NCI-H510A (cell line): ENCODE measurements at places on chromosomes 1 and 21.

GRCh38 chr1:75641325-75641724 lies 30.4 kb upstream of the SLC44A5 start:
- DNase-seq: no peak

DNA sequence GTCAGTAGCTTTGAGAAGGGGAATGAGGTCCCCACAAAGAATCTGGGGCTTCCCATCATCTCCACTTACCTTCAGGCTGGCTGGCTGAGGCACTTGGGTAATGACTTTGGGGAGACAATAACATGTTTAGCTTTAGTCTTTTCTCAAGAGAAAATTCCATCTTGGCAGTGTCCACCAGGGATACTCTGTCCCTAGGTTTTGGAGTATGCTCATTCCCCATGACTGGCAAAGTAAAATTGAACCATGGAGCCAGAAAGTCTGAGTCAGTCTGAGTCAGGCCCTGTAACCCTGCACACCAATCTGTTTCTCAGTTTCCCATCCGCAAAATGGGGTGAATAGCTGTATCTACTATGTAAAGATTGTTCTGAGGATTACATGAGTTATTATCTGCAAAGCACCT lies 28.2 kb downstream of the RUNX1 start:
- no peak for DNase-seq

- DNase-seq: no peak
Measured at GRCh38 chr1:245475961-245476516, 321.3 kb downstream of the KIF26B start.

DNA sequence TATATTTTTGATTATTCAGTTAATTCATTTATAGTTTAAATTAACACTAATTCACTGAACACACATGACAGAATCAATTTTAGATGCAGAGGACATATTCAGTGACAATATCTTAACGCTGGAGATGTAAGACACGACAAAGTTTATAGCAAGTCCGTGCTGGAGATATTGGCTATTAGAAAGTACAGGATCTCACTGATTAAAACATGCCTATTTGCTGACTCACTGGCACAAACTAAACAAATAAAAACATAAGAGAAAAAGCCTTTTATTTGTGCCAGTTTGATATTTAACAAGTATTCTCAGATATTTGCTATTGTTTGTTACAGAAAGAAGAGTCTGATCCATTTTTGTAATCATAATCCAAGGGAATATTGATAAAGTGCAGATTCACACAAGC lies 1122.9 kb upstream of the B3GALT2 start:
- no peak for DNase-seq

- no peak for DNase-seq
Measured at GRCh38 chr21:38851101-38851500, 45.4 kb downstream of the ETS2 start.

- DNase-seq: no peak
Measured at GRCh38 chr1:37465593-37466517, 8.5 kb upstream of the ZC3H12A start.

DNA sequence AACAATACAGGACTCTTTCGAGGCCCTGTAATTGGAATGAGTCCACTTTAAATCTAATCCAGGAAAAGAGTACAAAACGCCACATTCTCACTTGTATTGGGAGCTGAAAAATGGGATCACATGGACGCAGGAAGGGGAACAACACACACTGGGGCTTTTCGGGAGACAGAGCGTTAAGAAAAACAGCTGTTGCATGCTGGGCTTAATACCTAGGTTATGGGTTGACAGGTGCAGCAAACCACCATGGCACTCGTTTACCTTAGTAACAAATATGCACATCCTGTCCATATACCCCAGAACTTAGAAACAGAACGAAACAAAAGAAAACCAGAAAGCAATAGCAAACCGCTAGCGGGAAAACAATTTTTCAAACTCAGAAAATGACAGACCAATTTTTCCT lies 1532.7 kb upstream of the TPTE start:
- no peak for DNase-seq

DNA sequence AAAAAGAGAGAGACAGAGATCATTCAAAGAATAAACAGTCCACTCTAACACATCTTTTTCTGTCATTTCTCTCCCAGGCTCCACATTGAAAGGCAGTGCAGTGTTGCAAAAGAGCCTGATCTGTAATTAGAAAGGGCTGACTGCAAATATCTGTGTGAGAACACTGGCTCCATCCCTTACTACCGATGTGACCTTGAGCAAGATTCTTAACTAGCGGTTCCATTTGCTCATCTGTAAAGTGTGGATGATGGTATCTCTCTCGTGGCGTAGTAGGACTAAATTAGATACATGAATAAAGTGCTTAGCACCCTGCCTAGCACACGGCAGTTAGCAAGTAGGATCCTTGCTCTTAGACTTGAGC lies 26.9 kb upstream of the SLC44A3 start:
- DNase-seq: no peak
